Stimulated activated CD4-positive, alpha-beta T cell treated with anti-CD3 and anti-CD28 coated beads, Interleukin-4, amount 100 ng/mL, for 24 hours (primary cell): ENCODE measurements at places on chromosomes 3 and 15.

DNA sequence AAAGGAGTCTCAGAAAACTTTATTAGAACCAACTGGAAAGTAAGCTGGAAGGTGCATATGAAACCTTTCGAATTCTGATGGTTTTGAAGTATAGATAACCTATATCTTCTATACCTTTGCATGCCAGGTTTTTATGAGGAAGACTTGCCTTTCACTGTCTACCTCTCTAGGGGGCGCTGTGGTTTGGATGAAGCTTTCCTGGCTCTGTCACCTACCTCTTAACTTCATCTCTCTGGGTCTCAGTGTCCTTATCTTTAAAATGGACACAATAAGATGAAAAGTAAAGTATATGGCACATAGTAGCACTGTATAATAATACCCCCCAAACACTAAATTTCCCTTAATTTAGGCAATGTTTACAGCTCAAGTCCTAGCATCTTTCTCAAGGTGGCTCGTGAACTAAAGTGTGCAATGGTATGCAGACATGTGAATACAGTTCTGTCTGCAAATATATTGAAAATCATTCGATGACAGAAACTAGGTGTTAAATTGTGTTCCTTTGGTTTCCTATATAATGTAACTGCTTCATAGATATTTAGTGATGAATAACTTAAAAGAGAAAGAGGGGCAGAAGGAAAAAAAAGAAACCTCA is 314.3 kb downstream of the CHST2 start:
- DNase-seq = peak; percentile 28

- no peak for DNase-seq
Measured at GRCh38 chr3:189950258-189950657, 170.4 kb downstream of the P3H2 start.

GRCh38 chr3:49030321-49030720 is 1.1 kb upstream of the IMPDH2 start:
- DNase-seq = no peak

DNA sequence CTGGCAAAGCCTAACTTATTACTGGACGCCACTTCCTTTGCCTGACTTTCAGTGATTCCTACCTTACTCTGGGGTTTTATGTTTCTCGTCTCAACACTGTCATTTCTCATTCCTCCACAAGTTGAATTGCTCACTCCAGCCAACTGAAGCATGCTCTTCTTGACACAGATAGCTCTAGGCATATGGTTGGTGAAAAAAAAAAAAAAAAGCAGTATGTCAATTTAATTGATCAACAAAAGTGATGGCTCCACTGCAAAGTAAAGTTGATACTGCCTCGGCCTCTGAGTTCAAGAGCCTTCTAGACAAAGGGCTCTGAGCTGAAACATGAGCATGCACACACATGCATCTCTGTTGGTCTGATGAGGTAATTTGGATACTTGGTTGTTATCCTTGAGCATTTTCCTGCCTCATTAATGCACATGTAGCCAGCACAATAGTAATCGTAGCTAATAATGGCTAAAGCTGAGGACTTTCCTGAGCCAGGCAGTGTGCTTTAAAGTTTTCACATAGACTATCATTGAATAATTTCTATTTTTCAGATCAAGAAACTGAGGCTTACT is 21.4 kb upstream of the UBE2Q2 start:
- DNase-seq = no peak

- no peak for DNase-seq
Measured at GRCh38 chr3:134799393-134799792, 4.3 kb downstream of the EPHB1 start.

- DNase-seq = no peak
Measured at GRCh38 chr3:4900298-4900697, 78.9 kb upstream of the BHLHE40 start.

GRCh38 chr3:18425641-18426257 is 610 bp upstream of the SATB1 start:
- peak; percentile 67 for DNase-seq

DNA sequence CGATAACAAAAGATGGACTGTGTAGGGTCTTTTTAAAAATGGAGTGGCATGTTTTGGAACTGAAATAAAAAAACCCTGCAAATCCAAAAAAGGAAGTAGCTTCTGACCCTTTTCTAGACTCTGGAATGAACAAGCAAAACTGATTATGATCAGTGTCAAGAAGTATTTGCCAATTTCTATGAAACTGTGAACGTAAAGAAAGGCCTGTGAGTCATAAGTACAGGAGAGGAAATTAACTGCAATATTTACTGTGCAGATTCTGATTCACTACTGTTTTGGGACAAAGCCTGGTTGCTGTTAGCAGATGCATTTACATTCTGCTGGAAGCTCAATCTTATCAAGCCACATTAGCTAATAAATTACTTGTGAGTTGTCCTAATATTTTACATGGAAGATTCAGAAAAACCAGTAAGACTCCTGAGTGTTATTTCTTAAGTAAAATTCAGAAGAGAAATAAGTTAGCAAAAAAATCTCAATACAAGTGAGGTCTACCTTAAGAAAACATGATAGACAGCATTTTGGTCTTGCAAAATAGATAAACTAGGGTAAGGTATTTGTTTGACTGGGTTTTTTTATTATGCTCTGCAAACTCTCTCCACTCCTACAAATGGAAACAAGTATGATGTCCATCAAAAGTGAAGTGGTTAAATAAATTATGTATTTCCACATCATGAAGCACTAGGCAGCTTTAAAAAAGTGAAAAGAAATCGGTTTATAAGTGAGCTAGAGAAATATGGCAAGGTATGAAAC is 90.2 kb upstream of the LMOD3 start:
- DNase-seq = no peak

DNA sequence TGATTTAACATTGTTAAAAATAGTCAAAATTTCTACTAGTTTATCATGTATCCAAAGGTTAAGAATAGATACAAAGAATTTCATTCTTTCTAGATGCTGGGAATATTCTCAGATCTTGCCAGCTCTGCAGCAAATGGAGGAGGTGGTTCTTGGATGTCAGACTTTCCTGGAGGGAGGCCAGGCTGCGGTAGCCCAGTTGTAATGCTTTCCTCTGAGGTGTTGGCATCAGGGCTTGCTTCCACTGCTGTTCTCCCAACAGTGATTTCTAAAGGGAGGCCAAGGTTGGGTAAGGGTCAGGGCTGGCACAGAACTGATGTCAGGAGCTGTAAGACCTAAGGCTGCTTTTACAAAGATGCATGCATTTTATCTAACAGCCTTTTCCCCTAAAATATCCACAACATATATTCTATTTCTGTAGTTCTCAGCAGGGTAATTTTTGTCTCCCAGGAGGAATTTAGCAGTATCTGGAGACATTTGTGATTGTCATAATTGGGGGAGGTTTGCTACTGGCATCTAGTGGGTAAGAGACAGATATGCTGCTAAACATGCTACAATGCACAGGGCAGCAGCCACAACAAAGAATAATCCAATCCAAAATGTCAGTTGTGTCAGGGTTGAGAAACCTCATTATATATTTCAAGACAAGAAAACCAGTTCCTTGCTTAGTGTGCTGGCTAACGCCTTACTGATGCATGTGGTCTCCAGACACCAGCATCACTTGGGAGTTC is 42.0 kb upstream of the SPTSSB start:
- no peak for DNase-seq

DNA sequence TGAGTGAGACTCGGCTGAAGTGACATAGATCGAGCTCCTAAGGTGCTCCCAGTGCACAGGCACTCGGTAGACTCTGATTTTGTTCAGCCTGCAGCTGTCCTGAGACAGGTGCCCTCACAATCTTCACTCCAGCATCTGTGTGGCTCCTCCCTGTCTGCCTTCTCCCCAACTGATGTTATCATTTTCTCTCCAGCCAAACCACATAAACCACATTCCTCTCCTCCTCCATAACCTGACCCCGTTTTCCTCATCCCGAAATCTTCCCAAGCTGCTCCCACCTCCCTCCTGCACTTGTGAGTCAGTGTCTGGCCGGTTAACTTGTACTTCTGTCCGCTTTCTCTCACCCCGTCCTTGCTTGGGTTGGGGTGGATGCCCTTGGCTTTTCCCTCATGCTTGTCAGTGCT is 93.3 kb upstream of the HACD2 start:
- no peak for DNase-seq

DNA sequence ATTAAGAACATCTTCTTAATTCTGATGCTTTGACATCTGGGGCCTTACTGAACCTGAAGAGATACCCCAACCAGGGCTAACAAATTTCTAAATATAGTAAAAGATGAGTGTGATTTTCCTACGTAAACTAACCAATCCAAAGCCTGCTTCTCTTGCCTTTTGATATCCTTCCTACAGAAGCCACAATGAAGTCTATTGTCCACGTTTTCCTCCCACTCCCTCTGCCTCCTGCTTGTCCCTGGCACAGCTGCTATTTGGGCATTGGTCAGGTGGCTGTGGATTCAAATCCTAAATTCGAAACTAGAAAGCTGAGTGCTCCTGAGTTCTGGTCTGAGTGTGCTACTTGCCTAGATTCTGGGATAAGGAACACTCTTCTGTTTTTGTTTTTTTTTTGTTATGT is 17.4 kb upstream of the MKRN3 start:
- DNase-seq = no peak

GRCh38 chr3:16309558-16309957 is 44.5 kb downstream of the OXNAD1 start:
- peak; percentile 70 for DNase-seq

DNA sequence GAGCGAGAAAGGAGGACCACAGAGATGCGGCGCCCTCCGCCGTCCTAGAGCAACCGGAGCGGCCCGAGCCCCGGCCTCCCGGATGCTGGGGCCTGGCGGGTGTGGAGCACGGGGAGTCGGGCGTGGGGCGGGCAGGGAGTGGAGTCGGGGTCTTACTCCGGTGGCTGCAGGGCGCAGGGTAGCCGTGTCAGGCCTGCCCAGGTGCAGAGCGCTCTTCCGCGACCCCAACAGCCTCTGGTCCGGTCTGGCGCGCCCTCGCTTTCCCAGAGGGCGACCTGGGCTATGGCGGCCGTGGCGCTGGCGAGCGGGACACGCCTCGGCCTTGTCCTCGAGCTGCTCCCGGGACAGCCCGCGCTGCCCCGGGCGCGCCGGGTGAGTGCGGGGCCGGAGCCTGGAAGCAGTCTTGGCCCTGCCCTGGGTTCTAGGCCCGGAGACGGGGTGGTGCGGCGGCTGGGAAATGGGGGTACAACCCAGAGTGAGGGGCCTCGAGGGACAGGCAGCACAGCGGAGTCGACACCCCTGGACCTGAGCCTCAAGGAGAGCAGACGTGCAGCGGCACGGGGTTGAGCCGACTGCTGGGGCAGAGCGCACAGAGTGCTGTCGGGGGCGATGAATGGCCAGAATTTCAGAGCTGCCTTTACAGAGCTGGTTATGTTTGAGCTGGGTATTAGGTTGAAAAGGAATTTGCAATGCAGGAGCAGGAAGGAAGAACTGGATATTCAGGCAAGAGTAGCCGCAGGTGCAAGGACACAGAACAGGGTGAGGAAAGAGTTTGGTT is at the start of gene ZNF662:
Gene ZNF662, plus strand, starts transcription at position 73 of the 778 bp plus-strand sequence. CDS start 1,973 bp downstream, outside the sequence.
- no peak for DNase-seq

GRCh38 chr15:82043130-82043673 is 2.6 kb downstream of the MEX3B start:
- DNase-seq = no peak

GRCh38 chr3:56613016-56613415 is 56.0 kb downstream of the CCDC66 start:
- no peak for DNase-seq

- no peak for DNase-seq
Measured at GRCh38 chr3:126604691-126605090, 46.0 kb upstream of the C3orf22 start.

DNA sequence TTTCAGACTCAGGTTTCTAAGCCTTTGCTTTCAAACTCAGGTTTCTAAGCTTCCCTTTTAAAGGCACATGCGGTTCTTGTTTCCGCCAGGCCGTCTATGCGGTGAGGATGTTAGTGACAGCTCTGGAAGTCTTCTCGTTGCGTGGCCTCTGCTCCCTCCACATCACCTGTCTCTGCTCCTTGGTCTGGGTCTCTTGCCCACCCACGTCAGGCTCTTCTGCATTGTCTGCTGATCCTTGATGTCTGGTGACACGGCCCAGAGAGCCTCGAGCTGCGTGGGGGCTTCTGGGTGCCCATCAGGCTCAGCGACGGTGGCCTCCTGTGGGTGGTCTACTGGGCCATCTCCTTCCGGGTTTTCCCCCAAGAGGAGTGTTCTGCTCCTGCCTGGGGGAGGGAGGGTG is 30.5 kb downstream of the KLF13 start:
- DNase-seq = no peak

GRCh38 chr3:8953313-8953712 is 10.0 kb downstream of the RAD18 start:
- DNase-seq = no peak

- no peak for DNase-seq
Measured at GRCh38 chr15:50261981-50262380, 3.5 kb downstream of the HDC start.

GRCh38 chr3:193590088-193590856 is 2.7 kb upstream of the OPA1 start:
- no peak for DNase-seq

- no peak for DNase-seq
Measured at GRCh38 chr3:108060331-108060730, 30.5 kb downstream of the CD47 start.

DNA sequence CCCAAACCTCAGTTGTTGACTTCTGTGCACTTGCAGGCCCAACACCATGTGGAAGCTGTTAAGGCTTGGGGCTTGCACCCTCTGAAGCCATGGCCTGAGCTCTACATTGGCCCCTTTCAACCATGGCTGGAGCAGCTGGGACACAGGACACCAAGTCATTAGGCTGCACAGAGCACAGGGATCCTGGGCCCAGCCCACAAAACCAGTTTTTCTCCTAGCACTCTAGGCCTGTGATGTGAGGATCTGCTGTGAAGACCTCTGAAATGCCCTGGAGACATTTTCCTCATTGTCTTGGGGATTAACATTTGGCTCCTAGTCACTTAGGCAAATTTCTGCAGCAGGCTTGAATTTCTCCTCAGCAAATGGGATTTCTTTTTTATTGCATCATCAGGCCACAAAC is 1255.7 kb downstream of the ZPLD1 start:
- DNase-seq = no peak

DNA sequence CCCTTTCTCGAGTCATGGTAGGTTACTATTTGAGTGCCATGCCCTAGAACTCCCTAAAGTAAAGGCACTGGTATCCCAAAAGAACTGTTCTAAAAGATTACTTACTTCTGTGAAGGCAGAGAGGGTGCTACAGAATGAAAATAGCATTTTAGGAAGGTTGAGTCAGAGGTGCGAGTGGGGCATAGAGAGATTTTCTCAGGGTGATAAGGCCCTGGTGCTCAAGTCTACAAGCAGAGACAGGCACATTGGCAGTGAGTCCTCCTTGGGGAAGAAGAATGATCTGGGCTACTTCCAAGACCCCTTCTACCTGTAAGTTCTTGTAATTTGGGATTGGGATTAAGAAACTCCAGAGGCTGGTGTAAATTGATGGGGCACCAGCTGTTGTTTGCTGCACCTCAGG is 96.7 kb downstream of the AKAP13 start:
- DNase-seq = no peak

GRCh38 chr15:49686599-49686998 is 65.8 kb downstream of the DTWD1 start:
- DNase-seq = no peak

DNA sequence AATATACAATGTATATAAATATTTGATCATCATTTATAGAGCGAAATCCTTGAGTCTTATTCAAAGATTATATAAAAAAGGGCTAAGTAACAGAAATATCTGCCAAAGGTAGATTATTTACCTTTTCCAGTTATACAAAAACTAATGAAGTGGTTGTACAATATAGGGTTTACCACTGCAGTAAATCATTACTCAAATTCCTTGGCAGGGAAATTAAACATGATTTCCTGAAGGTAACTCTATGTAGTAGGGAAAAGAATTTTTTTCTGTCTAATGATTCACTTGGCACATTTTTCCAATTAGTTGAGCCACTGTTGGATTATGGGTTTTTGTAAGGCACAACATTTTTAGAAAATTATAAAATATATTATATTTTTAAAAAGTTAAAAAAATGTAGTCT is 129.6 kb downstream of the NR2F2 start:
- no peak for DNase-seq

GRCh38 chr3:133883641-133884040 is 12.0 kb downstream of the RAB6B start:
- no peak for DNase-seq
